Posterior vena cava (tissue), 2 donors: ENCODE measurements at places on chromosomes 5 and 9. TPM values are rescaled to one million over a fixed set of nuclear protein-coding genes. Genes with fewer than 3 reads are reported as not detected.

LVRN gene
- 3.7 TPM for total RNA-seq

DNA sequence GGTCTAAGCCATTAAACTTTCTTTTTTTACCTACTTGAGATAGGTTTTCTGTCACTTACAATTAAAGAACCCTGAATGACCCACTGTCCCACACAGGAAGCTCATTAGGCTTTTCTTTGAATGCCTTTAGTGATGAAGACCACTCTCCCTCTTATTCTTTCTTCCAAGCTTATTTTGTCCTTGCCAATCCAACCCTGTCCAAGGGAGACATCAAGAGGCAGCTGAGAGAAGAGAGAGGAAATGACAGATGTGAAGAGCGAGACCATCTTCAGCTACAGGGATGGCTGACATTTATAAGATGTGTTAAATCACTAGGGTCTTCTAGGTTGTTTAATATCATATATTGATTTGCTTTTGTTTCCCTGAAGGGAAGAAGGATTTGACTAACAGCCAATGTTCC lies 133.5 kb downstream of the FAM114A2 start:
- DNase-seq: no peak

GRCh38 chr9:108634204-108634603 lies 221.6 kb downstream of the ACTL7B start:
- DNase-seq: no peak

DNA sequence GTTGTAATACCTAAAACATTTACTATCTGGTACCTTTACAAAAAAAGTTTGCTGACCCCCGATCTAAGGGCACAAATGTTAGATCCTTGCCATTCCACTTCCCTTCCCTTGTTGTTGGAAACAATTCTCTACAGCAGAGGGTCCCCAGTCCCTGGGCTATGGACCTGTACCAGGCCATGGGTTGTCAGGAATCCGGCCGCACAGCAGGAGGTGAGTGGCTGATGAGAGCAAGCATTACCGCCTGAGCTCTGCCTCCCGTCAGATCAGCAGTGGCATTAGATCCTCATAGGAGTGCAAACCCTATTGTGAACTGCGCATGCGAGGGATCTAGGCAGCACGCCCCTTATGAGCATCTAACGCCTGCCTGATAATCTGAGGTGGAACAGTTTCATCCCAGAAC lies 248.5 kb downstream of the AP3B1 start:
- DNase-seq: no peak

DNA sequence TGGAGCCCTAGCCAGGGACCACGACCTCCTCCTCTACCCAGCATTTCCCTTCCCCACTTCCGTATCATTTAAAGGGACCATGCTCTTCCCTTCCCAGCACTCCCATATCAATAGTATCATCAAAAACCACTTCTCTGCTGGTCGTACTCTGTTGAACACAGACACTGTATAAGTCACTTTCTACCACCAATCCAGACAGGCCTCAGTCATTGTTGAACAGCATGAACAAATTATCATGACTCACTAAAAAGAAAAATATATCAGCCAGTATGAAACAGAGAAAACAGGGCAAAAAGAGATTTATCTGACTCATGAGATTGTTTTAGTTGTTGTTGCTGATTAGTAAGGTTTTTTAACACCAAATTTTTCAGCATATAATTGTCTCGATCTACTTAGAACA lies 89.8 kb downstream of the CDKN2A start:
- DNase-seq: no peak

CCNO gene
- total RNA-seq: 0.42 TPM

SLC6A7 gene
- total RNA-seq: 0.14 TPM

ACTBL2 gene
- not detected for total RNA-seq

GRCh38 chr5:56449071-56449640 lies 216.0 kb upstream of the ANKRD55 start:
- no peak for DNase-seq

- DNase-seq: no peak
Measured at GRCh38 chr9:93346231-93347112, 105.0 kb upstream of the FAM120A start.

DNA sequence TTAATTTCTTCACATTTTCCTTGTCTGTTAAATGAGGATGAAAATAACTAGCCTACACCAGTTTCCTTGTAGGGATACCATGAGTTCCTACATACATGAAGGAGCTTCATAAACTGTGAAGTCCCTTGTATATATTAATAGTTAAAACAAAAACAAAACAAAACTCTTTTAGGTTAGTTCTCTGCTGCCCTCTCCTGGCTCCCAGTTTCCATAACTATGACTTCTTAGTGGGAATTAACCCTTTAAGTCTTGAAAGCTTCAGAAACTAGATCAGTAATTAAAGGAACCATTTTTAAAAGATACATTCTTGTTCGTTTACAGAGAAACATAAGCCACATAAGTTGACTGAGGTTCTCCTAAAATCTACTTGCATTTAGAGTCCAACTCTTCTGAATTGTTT lies 500.0 kb upstream of the C9orf72 start:
- DNase-seq: no peak

- no peak for DNase-seq
Measured at GRCh38 chr5:150176745-150177477, 10.3 kb downstream of the CDX1 start.

CD14 gene
- 68.8 TPM for total RNA-seq

- no peak for DNase-seq
Measured at GRCh38 chr5:32475334-32476097, 31.0 kb upstream of the ZFR start.

GBGT1 gene
- total RNA-seq: 19.9 TPM

DNA sequence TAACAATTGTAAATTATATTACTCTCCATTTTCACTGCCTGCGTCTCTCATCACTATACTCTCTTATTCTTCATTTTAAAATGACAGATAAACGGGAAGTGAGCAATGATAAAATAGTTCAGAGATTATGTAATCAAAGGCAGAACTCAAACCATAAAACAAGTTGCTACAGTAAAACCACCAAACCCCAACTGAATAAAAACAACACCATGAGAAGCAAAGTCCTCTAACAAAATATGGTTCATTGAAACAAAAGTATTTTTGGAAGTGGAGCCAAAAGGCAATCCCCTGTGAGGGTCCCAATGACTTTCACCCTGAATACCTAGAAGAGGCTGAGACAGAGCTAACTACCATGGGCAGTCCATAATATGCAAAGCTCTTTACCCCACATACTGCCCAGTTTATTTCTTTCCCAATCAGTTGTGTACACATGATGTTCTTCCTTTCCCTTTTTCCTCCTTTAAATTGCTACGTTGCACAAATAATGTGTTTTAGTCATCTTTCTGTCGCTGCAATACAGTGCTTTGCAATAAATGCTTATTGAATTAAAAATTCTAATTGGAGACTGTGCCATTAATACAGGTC lies 64.0 kb upstream of the PTGER4 start:
- DNase-seq: no peak

GRCh38 chr5:107385708-107386107 lies 285.0 kb downstream of the EFNA5 start:
- DNase-seq: no peak

C9orf43 gene
- 0.32 TPM for total RNA-seq

GRCh38 chr9:12085399-12085798 lies 607.8 kb upstream of the TYRP1 start:
- DNase-seq: no peak

- DNase-seq: no peak
Measured at GRCh38 chr9:109894921-109895758, 115.1 kb downstream of the PALM2AKAP2 start.
